ENCODE measurements at places on chromosomes 4 and X. TPM values are rescaled to one million over a fixed set of nuclear protein-coding genes. Genes with fewer than 3 reads are reported as not detected.

DNA sequence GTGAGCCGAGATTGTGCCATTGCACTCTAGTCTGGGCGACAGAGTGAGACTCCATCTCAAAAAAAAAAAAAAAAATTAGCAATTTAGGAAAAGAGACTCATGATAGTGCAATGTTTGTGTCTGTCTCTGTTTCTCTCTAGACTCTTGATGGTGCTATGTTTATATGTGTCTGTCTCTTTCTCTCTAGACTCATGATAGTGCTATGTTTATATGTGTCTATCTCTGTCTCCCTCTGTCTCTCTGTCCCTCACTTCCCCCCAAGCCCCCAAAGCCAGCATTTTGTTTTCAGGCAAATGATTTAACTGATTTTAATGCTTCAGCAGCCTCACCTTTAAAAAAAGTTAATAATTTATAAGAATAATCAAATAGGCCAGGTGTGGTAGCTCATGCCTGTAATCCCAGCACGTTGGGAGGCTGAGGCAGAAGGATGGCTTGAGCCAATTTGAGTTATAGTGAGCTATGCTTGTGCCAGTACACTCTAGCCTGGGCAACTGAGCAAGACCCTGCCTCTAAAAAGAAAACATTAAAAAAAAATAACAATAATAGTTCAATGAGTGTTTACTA is 6.9 kb downstream of the MOB1B start:
- no peak for DNase-seq

GRCh38 chr4:64539234-64539849 is 130.1 kb upstream of the TECRL start:
- no peak for DNase-seq

GRCh38 chr4:8848507-8849265 is 23.0 kb downstream of the HMX1 start:
- peak; percentile 32 for DNase-seq

- DNase-seq = no peak
Measured at GRCh38 chrX:14964500-14964899, 91.3 kb downstream of the MOSPD2 start.

DNA sequence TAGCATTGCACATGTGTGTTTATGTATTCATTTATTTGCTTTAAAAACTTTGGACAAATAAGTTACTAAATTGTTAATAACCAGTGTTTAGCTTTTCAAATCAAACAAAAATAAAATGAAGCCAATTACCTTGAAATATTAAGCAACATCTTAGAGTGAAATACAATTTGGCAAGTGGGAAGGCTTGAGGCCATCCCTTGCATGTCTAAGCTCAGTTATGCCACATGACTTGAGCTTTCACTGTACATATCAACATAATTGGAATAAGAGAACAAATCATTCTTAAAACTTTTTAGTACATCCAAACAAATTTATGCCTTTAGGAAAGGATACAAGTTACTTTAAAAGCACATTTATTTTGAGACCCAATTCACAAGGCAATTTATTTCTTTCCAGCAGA is 640.6 kb downstream of the SPRY1 start:
- no peak for DNase-seq

DNA sequence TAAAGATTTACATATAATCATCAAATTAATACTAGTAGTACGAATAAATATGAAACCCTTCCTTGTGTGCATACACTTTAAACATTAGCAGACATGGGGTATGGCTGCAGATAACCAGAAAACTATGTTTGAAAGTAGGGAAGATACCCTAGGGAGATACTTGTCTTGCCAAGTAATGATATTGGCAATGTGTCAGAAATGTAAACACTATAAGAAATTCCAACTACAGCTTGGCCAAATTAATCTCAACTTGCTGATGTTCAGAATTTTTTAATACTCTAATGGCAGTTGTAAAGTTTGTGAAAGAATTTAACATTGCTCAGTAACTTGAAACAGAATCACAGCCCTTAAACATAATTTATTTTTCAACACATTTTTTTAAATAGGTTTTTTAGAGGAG is 27.4 kb upstream of the HPGD start:
- no peak for DNase-seq

DNA sequence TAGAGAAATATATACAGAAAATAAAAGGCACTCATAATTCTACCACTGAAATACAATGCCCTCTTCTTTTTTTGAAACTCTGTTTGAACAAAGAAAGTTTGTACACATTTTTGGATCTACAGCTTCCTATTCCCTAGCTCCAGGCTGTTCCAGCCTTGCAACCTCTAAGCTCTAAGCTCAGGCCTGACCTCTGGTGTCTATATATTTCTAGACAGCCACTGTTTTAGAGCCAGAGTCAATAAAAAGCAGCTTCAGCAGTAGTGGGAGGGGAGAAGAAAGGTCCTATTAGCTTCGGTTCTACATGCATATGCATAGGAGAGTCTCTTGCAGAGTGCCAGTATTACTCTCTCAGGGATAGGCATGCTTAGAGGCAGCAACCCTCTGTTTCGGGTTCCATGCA is 39.7 kb downstream of the CLDN2 start:
- no peak for DNase-seq

DNA sequence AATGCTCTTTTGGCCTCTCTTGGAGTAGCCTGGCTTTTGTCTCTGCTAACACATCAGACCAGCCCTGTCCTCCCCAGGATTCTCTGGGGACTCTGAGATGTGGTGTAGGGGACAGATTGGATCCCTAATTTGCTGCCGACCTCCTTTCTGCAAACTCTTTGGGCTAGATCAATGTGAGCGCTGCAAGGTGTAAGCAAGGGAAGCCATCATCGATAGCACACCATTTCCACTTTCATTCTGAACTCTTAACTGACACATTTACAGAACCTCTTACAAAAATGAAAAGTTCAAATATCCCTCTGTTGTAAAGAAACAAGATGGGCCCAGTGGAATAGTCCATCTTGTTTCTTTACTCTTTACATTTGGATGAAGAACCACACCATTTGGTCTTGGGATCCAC is 46.6 kb downstream of the PGRMC2 start:
- no peak for DNase-seq

DNA sequence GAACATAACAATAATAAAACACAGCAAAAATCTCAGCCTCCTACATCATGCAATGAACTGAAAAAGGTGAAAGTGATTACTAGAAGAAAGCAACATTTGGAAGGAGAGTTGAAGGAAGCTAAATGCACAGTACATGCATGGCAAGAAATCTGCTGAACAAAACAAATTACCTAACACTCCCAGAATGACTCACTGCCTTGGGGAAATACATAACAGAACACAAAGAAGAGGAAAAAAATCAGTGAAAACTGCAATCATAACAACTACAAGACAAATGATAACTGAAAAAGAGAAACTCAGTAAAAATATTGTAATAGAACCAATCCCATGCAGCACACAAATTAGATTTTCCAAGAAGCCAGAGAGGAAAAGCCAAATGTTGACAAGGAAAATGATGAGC is 1513.2 kb downstream of the ARAP2 start:
- DNase-seq = no peak

The PLAC8 gene
- 4.2 TPM for total RNA-seq

GRCh38 chr4:173446416-173446815 is 47.5 kb upstream of the SCRG1 start:
- no peak for DNase-seq

The FAM47A gene
- not detected for total RNA-seq

DNA sequence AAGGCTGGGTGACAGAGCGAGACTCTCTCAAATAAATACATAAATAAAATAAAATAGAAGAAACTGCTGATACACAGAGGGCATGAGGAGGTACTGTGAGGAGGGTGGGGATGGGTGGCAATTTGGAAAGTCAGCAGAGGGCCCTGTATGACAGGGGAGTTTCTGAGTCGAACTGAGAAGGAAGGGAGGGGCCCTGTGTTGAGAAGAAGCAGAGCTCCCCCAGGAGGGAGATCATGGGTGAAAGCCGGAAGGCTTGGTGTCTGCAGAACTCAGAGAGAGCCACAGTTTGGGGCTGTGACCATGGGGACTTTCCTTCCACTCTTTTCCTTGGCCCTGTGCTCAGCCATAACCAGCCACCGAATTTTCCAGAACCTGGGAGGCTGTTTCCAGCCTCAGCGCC is 24.8 kb upstream of the AFAP1 start:
- DNase-seq = no peak

The C4orf33 gene
- total RNA-seq = 12.3 TPM

The PPEF2 gene
- 0.32 TPM for total RNA-seq

The CUL4B gene
- total RNA-seq = 47.3 TPM

DNA sequence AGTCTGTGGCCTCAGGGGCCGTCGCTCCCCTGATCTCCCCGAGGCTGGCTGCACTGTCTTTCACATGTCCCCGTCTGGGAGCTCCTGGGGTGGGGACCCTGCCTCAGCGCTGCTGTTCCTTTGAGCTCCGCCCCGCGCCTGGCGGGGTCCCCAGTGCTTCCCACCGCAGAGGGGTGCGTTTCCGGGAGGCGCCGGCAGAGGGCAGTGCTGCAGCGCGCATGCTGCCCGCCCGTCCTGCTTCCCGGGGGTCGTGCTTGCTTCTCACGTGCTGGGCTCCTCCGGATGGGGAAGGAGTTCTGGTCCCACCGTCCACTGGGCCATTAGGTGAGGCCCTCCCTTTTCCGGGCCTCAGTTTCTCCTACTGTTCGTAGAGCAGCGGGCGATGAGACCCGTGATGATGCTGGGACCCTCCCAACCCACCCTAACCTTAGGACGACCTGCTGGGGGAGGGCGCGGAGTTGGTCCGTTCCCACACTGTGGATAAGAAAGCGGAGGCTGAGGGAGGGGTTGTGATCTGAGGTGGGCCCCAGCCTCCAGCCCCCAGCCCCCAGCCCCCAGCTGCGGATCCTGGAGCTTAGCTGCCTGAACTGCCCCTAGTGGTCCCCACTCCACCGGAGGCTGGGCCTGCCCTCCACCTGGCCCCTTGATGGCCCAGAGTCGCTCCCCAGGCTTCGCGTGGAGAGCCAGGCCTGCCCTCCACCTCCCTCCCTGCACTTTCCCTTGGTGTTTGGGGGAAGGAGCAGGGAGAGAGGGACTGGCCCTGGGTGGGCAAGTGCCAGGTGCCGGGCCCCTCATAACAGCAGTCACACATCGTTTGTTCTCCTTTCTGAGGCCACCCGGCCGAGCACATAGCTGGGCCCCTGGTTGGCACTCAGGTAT is 15.3 kb downstream of the CPZ start:
- DNase-seq = no peak

DNA sequence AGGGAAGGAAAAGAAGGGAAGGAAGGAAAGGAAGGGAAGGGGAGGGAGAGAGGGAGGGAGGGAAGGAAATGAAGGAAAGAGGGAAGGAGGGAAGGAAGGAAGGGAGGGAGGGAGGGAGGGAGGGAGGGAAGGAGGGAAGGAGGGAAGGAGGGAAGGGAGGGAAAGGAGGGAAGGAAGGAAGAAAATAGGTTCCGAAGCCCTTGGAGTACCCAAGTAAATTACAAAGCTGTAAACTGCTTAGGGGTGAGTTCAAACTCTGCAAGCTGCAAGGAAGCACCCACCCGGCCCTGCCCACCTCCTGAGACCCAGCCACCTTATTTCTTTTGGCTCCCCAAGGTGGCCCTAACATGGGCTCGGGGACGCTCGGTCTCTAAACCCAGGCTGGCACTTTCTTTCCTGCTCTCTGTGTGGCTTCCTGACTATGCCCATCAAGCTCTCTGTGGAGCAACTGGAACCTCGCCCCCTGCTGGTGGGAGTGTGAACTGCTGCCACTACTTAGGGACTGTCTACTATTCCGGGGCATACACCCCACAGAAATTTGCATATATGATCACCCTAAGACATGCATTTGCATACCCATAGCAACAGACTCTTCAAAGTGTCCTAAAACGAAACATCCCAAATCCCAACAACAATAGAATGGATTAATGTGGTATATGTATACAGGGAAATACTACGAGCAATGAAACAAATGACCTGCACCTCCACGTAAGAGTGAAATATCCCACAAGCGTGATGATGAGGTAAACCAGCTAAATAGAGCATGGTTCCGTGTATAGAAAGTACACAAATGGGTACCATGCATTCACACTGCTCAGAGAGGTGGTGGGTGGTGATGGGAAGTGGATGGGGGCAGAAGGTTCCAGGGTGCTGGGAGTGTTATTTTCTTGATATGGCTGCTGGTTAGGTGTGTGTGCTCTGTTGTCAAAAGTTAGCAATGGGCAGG is 151.7 kb upstream of the TBL1X start:
- peak; percentile 62 for DNase-seq

- no peak for DNase-seq
Measured at GRCh38 chrX:38881727-38882126, 80.5 kb downstream of the MID1IP1 start.

The SMIM10 gene
- total RNA-seq = 11.8 TPM

GRCh38 chrX:130793975-130794374 is 109.0 kb downstream of the ENOX2 start:
- no peak for DNase-seq

The TEC gene
- 9.3 TPM for total RNA-seq

The RHOH gene
- total RNA-seq = 3.3 TPM

GRCh38 chr4:108947526-108947925 is 184.7 kb upstream of the ETNPPL start:
- DNase-seq = no peak

The UBE2D3 gene
- 274 TPM for total RNA-seq

The TCP11X2 gene
- total RNA-seq = not detected

DNA sequence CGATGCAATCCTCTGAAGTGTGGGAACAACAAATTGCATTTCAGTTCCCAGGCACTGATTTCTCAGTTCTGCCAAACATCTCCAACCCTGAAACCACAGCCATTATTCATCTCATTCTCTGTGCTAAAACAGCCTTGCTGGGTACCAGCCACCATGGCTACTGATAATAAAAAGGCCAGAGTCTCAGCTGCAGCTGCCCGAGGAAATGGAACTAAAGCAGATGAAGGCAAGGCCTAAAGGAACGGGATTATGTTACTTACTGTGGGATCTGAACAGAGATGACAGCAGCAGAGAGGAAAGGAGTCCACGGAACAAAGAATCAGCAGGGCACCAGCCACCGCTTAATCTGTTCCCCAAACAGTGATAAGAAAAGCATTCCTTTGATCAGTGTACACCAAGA is 155.7 kb downstream of the PAPSS1 start:
- no peak for DNase-seq

The TEX11 gene
- total RNA-seq = not detected

GRCh38 chr4:25813448-25814106 is 49.2 kb downstream of the SEL1L3 start:
- no peak for DNase-seq

The EDA2R gene
- 5.9 TPM for total RNA-seq

The LIMCH1 gene
- total RNA-seq = 177 TPM

DNA sequence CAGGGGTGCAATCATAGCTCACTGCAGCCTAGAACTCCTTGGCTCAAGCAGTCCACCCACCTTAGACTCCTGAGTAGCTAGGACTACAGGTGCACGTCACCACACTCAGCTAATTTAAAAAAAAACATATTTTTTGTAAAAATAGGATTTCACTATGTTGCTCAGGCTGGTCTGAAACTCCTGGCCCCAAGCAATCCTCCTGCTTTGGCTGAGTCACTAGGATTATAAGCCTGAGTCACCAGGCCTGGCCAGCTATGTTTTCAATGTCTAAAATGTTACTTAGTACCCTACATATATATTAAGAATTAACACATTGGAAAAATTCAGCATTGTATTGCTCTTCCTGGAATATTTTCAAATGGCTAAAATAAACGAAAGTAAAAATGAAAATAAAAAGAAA is 37.5 kb downstream of the PNPLA4 start:
- DNase-seq = no peak

GRCh38 chrX:39556056-39556455 is 541.7 kb downstream of the BCOR start:
- DNase-seq = no peak

GRCh38 chr4:78922207-78922606 is 17.0 kb downstream of the PAQR3 start:
- DNase-seq = no peak

The SRPX2 gene
- 36.8 TPM for total RNA-seq
